ENCODE measurements at places on chromosomes 1 and 21.

DNA sequence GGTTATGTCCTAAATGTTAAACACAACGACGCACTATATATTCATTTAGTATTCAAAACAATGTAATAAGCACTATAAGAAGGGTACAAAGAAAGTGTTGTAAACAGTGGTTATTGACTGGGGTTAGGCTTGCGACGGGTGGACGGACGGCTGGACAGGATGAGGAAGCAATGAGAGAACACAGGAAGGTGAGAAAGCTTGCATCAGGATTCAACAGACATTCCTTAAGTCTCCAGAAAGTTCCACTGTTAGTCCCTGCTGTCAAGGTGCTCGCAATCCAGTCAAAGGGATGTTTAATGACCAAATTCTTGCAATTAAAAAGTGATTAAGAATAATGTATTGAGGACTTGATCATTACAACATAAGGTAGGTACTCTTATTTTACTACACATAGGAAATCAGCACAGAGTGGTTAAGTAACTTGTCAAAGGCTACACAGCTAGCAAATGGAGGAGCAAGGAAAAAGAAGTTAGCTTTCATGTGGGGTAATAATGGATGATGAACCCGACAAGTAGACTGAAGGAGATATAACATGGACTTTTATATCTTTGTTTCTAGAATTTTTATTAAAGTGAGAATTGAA is 994 bp upstream of the ACBD6 start:
- no peak for DNase-seq

DNA sequence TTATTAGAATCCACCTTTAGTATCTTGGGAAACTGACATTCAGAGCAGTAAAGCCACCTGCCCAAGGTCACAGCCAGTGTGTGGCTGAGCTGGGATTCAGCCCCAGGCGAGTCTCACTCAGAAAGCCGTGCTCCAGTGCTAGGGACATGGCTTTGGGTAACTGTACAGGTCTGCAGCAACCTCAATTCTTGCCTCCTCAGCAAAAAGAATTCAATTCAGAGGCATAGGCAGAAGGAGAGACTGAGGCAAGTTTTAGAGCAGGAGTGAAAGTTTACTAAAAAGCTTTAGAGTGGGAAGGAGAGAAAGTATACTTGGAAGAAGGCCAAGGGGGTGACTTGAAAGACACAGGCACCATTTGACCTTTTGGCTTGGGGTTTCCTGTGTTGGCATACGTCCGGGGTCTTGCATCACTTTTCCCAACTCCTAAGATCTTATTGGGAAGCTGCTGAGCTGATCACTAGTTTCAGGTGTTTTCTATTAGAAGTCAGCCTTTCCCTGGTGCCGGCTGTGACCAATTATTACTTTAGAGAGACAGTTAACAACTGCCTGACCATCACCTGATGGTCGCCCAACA is 529.3 kb downstream of the MATN1 start:
- DNase-seq = no peak

DNA sequence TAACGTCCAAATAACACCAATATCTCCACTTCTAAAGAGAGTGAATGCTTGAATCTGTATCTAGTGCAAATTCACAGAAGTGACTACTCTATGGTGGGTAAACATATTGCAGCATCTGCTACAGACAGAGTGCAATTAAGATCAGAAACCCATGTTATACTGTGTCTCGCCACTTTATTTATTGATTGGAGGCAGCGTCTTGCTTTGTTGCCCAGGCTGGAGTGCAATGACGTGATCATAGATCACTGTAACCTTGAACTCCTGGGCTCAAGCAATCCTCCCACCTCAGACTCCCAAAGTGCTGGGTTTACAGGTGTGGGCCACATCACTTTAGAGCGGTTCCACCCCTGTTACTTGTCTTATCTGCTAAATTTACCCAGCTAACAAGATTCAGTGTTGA is 57.0 kb downstream of the HLCS start:
- no peak for DNase-seq

DNA sequence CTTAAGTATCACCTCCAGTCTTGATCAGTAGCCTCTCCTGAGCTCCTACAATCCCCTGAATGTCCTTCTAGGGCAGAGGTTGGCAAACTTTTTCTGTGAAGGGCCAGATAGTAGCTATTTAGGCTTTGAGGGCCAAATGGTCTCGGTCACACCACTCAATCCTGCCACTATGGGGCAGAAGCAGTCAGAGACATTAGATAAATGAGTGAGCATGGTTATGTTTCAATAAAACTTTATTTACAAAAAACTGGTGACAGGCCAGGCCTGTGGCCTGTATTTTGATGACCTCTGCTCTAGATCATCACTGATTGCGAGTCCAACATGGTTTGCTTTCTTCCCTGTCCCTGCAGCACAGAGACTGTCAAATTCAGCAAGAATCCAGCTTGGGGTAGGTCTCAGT is 36.3 kb downstream of the LRP8 start:
- DNase-seq = no peak

DNA sequence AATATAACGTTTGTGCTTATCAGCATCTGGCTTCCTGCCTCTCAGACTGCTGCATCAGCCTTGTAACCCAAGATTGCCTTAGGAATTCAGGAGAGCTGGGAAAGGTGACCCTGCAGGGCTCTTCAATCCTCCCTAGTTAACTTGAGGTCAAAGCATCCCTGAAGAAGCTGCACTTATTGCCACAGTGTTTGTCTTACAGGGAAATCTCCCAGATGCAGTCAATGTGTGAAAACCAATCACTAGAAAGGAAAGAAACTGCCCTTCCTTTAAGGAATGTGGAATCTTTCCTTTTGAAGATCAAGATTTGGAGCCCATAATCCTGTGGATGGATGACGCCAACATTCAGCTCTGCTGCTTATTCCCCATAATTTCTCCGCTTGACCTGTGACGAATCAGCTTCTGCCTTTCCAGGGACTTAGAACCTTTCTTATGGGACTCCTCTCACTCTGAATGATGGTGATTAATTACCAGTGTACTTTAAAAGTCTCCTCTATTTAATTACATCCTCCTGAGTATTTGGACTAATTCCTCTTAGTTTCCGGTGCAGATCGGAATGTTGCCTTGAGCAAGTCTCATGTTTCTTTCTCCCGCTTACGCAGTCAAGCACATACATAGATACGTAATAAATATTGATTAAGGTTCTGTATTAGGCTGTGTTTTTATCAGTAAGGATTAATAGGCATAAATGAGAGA is 14.4 kb downstream of the ADAMTS5 start:
- DNase-seq = no peak

- DNase-seq = no peak
Observed at GRCh38 chr21:45445369-45445768, 40.4 kb downstream of the COL18A1 start.

- no peak for DNase-seq
Observed at GRCh38 chr1:196933531-196934189, 9.9 kb upstream of the CFHR2 start.

DNA sequence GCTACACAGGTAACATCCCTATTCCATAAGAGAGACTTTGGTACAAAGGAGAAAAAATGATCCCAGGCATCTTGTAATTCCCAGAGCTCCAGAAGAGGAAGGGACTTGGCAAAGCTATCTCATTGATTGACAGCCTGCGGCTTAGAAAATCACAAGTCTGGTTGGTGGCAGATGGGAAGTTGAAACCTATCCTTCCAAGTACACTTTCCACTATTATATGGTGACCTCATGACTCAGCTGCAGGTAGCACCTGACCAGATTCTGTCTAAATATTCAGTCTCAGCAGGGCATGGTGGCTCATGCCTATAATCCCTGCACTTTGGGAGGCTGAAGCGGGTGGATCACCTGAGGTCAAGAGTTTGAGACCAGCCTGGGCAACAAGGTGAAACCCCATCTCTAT is 89.9 kb downstream of the TIAM1 start:
- no peak for DNase-seq

DNA sequence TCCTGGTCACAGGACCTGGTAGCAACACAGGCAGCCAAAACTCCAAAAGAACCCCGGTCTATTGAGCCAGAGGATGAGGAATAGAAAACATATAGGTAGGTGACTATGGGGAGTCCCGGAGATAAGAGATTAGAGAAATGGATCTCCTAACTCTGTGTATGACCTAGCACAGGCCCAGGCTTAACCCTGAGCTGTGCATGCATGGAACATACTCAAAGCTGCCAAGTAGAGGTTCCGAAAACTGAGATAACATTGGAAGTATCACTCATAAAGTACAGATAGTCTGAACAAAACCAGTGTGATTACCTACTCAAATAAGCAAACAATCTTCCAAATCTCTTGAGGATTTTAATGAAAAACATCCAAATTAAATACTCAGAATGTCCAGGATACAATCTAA is 31.5 kb upstream of the PRDX6 start:
- DNase-seq = no peak

GRCh38 chr1:192350356-192350755 is 33.6 kb downstream of the RGS21 start:
- no peak for DNase-seq

GRCh38 chr1:232438476-232438875 is 191.5 kb downstream of the SIPA1L2 start:
- DNase-seq = no peak

- no peak for DNase-seq
Observed at GRCh38 chr1:178118524-178118923, 24.6 kb downstream of the RASAL2 start.

GRCh38 chr1:177227978-177228692 is 57.4 kb downstream of the BRINP2 start:
- DNase-seq = no peak

DNA sequence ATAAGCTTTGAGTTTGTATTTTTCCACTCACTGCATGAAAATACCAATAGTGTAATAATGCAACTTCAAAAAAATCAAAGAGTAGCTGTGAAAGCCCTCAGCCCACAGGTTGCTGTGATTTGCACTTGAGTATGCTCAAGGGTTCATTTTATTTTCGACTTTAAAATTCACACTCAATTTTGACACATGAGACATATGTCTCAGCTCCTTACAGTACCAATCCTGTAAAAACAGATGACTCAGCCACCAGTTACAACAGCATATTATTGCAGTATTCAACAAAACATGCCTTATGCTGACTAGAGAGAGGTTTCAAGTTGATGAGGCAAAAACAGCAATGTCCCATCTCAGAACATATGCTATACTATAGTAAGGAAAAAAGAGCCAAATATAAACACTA is 66.1 kb downstream of the CYYR1 start:
- DNase-seq = no peak

DNA sequence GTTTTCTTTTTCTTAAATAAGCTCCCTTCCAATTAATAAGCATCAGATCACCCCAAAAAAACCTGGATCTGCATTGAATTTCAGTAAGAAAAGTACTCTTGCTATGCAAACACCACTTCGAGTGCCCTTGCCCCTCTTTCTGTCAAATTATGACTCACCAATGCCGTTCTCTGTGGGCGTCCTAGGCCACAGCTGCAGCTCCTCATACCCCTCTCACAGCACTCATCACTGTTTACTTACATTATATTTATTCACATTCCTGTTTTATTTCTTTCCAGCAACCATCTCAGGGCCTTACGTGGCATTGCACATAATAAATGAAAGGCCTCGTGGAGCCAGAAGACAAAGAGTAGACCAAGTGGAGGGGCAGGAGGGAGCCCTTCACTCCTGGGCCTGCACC is 99.1 kb upstream of the CTTNBP2NL start:
- peak; percentile 29 for DNase-seq

- no peak for DNase-seq
Observed at GRCh38 chr1:234987415-234988154, 141.1 kb downstream of the TOMM20 start.

DNA sequence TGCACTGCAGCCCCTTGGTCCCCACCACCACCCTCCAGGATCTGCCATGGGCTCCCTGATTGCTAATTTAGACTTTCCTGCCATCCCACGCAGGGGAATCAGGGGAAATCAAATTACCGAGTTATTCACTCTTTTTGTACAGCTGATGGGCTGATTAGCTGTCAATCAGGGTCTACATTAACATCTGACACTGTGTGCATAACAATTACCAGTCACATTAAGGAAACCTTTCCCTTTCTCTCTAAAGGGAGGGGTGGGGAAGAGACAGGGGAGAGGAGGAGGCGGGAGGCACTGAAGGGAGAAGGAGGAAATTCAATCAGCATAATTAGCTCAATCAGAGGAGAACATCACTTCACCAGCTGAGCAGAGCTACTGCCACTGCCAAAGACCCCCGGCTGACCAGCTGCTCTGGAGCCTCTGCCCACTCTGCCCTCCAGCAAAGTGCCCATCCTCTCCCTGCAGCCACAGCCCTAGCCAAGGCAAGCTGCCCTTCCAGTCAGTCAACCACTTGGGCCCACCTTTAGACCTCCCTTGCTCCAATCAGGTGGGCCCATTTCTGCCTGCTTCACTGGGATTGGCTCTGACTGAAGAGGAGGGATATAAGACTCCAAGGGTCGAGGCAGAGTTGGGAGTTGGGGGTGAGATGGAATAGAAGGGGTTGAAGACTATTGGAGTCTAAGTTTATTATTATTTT is 199.3 kb upstream of the ZC3H12A start:
- no peak for DNase-seq

DNA sequence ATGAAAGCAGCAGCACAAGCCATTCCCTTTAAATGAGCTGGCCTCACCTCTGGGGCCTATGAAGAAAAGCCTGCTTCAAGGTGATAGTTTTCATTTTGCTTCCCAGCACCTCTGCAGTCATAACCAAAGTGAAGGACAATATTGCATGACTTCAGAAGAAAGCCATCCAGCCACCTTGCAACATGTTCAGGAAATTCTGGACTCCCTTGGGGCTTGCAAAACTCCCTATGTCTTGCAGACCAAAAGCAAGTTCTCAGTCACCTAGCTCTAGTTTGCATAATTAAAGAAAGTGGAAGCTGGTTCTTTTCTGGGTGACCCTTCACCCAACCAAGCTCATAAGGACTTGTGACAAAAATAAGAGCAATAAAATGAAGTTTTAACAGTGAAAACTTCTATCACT is 87.6 kb downstream of the GFI1 start:
- DNase-seq = no peak

All from stimulated activated CD8-positive, alpha-beta memory T cell treated with anti-CD3 and anti-CD28 coated beads, Interleukin-4, amount 100 ng/mL, for 48 hours (primary cell).